ENCODE measurements at places on chromosomes 7 and 10.

DNA sequence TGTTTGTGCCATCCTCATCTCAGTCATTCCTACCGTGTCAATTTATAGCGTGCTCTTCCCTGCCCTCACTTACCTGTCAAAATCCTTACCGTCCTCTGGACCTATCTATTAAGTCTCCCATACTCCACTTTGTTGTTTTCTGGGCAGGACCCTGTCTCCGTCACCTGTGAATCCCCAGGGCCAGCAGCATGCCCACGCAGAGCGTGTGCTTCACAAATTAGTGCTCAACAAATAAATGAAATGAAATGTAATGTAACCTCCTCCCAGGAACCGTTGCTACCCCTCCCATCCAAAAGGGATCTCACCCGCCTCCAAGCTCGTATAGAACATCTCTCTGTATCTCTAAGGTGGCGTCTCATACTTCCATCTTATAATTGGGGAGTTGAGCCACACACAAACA is 589.9 kb upstream of the MGMT start:
- DNase-seq = no peak

DNA sequence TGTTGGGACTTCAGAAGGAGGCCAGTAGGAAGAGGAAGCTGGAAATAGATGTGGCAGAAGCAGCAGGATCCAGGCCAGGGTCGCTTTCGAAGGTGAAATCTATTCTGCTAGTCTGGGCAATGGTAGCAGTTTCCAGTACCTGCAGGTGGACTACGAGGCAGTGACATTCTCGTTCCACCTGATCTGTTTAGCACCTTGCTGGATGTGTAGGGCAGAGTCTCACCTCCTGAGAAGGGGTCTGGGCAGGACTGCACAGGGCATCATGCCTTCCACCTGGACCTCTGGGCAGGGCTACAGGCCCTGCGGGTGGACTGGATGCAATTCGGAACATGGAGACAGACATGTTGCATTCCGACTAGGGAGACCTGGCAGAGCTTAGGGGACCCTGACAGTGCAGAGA is 254.8 kb upstream of the ZNF32 start:
- no peak for DNase-seq

- DNase-seq = no peak
Observed at GRCh38 chr10:71964743-71965515, 734 bp downstream of the CHST3 start.

DNA sequence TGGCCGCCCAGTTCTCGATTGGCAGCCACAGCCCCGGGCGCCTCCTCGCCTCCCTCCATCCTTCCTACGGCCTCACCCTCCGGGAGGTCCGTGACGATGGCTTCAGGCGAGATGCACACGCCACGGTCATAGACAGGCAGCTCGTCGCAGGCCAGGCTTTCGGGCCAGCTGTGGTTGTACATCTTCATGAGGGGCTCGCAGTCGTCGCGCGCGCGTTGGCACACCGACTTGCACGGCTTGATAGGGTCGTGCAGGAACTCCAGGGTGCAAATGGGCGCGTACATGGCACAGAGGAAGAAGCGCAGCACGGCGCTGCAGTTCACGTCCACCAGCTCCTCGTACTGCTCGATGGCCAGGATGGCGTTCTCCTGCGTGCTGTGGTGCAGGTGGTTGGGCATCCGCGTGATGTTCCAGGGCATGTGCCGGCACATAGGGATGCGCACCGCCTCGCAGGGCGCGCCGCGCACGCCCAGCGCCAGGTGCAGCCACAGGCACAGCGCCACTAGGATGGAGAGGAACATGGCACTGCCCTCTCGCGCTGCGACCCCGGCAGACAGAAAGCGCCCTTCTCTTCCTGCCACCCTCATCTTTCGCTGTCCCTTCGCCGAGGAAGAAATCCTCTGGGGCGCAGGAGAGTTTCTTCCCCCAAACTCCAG is 472 bp downstream of the SFRP4 start:
- no peak for DNase-seq

- no peak for DNase-seq
Observed at GRCh38 chr7:151524331-151524730, 4.6 kb upstream of the RHEB start.

GRCh38 chr10:21052709-21053104 is 155.6 kb upstream of the NEBL start:
- DNase-seq = no peak

DNA sequence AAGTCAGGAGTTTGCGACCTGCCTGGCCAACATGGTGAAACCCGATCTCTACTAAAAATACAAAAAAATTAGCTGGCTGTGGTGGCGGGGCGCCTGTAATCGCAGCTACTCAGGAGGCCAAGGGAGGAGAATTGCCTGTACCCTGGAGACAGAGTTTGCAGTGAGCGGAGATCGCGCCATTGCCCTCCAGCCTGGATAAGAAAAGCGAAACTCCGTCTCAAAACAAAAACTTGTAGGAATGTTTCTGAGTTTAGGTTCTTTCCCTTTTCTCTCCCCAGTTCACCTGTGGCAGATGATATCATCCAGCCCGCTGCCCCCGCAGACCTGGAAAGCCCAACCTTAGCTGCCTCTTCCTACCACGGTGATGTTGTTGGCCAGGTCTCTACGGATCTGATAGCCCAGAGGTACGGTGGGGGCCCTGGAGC is 138.8 kb upstream of the BTBD16 start:
- no peak for DNase-seq

- DNase-seq = no peak
Observed at GRCh38 chr10:4498711-4499251, 327.2 kb upstream of the AKR1E2 start.

DNA sequence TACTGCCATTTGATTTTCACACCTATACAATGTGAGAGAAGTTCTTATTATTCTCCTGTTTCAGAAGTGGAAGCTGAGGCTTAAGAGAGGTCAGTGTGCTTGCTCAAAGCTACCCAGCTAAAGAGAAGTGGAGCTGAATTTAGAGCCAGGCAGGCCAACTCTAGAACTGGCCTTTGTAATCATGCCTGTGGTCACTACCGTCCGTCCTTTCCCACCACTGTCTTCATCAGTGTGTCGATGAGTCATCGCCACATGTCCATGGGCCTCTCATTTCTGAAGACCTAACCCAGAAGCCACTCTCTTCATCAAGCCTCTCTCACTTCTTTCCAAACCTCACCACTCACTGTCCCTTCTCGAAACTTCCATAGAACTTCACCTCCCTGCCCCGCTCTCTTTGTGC is 237.8 kb downstream of the KIAA1217 start:
- DNase-seq = no peak

DNA sequence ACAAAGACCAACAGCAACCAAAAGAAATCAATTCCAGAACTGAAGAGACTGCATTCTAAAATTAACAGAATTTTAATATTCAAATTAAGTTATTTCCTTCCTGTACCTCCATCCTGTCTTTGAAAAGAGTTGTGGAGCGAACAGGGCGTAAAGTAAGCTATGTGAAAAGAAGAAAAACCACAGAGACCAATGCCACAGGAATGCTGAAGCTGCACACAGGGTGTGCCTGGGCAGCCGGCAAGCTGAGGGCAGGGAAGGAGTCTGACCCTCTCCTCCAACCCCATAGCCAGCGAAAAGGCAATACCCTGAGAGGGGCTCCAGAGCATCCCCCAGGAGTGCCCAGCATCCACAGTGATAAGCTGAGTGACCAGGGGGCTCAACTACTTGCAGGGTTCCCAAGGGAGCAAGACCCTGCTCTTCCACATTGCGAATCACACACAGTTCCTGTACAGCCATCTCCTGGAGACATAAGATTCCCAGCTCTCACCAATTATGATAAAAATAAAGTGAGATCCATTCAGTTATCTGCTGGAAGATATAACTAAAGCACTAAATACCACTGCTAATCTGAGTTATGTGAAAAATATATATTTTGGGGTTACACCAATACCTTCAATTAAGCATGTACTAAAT is 93.8 kb downstream of the PARD3 start:
- no peak for DNase-seq

DNA sequence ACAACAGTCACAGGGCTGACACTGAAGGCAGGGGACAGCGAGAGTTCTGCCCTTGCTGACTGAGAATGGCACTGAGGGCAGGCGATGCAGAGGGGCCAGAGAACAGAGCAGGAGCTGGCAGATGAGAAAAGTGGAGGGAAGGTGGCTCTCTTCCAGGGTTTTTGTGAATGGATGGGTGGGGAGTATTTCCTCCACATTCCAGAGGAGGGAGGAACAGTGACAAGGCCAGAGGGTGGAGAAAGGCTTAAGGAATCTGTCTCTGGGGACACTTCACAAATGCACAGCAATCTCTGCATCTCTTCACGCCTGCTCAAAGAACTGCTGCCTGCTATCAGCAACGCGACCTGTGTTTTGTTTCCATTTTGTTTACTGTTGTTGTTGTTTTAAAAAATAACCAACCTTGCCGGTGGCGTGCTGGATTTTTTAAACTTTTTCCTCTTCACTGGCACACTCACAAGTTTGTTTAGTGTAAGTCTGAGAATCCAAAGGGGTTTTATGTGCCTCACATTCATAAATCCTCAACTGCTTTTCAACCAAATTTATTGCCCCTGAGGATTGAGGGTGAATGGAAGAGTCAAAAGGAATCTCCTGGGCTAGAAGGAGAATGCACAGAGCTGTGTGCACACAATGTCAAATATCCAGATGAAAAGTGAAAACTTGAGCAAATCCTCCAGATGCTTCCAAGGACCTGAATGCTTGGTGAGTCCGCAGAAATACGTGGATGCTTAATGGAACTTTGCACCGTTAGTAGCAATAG is 129.3 kb downstream of the GLI3 start:
- no peak for DNase-seq

- no peak for DNase-seq
Observed at GRCh38 chr10:87658858-87659555, 671 bp upstream of the PAPSS2 start.

DNA sequence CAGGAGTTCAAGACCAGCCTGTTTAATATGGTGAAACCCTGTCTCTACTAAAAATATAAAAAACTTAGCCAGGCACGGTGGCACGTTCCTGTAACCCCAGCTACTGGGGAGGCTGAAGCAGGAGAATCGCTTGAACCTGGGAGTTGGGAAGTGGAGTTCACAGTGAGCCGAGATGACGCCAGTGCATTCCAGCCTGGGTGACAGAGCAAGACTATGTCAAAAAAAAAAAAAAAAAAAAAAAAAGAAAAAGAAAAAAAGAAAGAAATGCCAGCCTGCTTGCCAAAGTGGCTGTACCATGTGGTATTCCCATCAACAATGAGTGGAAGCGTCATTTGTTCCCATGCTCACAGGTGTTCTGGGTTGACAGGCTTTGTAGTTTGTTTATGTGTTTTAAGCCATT is 43.3 kb upstream of the NPTX2 start:
- no peak for DNase-seq

DNA sequence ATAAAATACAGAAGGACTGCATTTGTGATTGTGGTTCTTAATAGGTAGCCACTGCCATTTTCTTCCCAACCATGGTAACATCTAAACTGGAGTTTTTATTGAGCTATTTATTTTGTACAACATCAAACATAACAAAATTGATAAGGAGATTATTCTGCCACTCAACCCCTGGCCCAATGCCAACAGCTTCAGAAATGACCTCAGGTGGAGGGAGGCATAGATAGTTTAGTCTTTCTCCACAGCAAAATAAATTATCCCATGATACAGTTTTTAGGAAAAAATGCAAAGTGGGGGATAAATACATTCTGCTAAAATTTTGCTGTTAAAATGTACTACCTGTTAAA is 57.6 kb downstream of the LRRTM3 start:
- no peak for DNase-seq

DNA sequence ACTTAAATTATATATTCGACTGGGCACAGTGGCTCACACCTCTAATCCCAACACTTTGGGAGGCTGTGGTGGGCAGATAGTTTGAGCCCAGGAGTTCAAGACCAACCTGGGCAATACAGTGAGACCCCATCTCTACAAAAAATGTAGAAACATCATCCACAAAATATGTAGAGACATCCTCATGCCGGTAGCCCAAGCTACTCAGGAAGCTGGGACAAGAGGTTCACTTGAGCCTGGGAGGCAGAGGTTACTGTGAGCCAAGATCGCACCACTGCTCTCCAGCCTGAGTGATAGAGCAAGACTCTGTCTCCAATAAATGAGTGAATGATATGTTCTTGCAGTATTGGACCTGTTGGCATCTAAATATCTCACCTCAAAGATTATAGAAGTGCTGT is 22.6 kb upstream of the TNS3 start:
- no peak for DNase-seq

DNA sequence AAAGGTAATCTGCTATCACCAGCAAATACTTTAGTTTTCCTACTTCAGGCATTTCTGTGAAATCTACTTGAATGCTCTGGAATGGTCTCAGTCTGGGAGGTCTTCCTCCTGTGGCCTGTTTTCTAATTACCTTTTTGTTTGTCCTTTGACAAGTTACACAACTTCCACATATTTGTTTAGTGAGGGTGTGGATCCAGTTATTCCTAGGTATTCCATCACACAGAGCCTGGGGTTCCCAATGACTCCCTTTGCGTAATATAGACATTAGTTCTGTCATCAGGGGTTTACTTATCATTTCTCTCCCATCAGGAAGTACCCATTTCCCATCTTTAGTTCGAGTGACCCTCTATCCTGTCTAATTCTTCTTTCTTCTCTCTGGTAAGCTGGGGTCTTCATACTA is 28.1 kb upstream of the ELOVL3 start:
- no peak for DNase-seq

GRCh38 chr10:113518816-113519591 is 33.8 kb upstream of the HABP2 start:
- no peak for DNase-seq

DNA sequence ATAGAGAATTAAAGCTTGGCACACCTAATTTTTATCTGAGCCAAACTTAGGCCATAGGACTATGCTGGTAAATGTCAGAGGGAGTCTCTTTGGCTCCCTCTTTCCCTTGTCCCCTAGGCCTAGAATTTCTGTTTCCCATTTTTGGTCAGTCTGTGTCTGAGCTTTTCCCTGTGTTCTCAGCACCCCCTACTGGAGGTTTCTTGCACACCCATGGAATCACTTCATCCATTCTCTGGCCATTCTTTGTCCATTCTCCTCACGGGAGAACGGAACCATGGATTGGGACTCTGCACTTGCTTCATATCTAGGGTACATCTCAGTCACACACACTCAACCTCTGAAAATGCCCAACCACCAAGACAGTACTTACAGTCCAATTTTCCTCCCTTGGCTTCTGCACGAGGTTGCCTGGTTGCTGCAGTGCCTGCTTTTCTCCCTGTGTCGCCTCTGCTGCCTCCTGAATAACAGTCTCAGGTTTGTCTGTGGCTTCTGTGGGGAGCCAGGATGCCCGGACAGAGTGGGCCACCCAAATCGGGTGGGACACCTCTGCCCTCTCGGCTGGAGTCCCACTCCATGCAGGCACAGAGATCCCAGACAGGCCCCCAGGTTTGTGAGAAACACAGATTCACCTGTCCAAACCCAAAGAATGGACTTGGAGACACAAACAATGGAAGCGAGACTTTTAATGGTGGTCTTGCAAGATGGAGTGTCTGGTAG is 35.1 kb upstream of the DNAH11 start:
- DNase-seq = peak; percentile 3

GRCh38 chr10:87507879-87508483 is 3.3 kb downstream of the MINPP1 start:
- DNase-seq = no peak

DNA sequence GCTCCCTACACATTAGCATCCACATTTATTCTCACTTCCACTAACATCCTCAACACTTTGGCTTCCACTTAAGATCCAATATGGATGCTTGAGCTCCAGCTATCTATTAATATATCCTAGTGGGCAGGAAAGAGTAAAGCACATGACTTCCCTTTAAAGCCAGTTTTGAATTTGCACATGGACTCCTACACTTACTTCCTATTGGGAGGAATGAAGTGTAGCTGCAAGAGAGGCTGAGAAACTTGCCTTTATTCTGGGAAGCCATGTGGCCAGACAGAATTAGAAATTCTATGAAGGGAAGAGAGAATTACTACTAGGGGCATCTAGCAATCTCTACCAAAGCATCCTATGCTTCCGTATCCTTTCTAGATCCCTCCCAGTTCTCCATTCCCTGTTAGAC is 3.0 kb upstream of the TSPAN14 start:
- no peak for DNase-seq
